ENCODE measurements at places on chromosomes 4 and X. TPM values are rescaled to one million over a fixed set of nuclear protein-coding genes. Genes with fewer than 3 reads are reported as not detected.

The RIBC1 gene
- total RNA-seq = 0.13 TPM

The COX7B2 gene
- not detected for total RNA-seq

The TCEAL9 gene
- 44.4 TPM for total RNA-seq

The HERC5 gene
- 3.4 TPM for total RNA-seq

GRCh38 chrX:16838202-16839066 is 31.7 kb downstream of the RBBP7 start:
- DNase-seq = peak; percentile 80

DNA sequence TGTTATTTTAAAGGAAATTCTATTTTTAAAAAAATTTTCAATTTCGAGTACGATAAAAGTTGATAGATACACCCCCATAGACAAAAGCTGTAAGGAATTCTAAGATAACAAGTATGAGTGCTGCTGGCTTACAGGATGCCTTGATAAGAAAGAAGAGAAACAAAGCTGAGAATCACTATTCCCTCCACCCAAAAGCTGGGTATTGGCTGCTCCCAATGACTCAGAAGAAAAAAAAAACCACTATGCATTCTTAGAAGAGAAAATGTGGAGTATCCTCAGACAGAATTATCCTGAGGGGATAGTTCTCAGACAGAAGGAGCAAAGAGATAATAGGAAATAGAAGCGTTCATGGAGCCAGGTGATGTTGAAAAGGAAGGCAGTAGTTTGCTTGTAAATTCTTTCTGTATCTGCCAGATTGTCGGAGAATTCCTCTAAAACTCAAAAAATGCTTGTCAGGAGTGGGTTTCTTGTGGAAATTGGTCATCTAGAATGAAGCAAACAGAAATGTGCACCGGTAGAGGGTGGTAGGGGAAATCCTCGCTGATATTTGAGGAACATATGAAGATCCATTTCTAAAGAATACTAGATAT is 217.5 kb upstream of the ADAMTS3 start:
- no peak for DNase-seq

- no peak for DNase-seq
These were observed 174.3 kb upstream of the ANXA10 start for GRCh38 chr4:167918077-167918476.

- DNase-seq = no peak
These were observed 80.0 kb downstream of the JAKMIP1 start for GRCh38 chr4:6120361-6120760.
